Activated T-cell treated with anti-CD3 and anti-CD28 coated beads, Interleukin-2, amount 50 U/mL, for 4 hours (primary cell): ENCODE measurements at places on chromosomes 2 and 18. TPM values are rescaled to one million over a fixed set of nuclear protein-coding genes. Genes with fewer than 3 reads are reported as not detected.

TSPYL6 gene
- not detected for total RNA-seq

MBD5 gene
- 8.9 TPM for total RNA-seq

RSAD2 gene
- total RNA-seq, result 3.3 TPM

POTEE gene
- total RNA-seq, result 0.18 TPM

GRCh38 chr2:31296641-31297287 is 62.8 kb downstream of the EHD3 start:
- DNase-seq, result no peak

DNA sequence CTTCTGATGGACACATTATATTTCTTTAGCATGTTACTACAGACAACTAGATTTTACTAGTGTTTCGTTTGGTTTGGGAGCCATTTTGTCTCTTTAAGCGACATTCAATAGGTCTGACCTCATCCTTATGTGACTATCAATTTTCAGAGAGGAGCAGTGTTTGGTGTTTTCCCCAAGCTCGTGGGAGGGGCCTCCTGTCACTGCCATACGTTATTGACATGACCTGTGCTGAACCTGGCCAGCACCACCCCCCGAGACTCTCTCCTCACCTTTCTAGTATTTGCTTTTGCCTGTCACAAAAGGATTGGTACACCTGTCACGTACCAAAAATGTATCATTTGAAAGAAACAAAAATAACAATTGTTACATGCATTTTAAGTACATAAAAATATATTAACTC is 69.3 kb downstream of the PSMG2 start:
- no peak for DNase-seq

GRCh38 chr18:53864770-53865169 is 359.7 kb downstream of the MBD2 start:
- no peak for DNase-seq

DNA sequence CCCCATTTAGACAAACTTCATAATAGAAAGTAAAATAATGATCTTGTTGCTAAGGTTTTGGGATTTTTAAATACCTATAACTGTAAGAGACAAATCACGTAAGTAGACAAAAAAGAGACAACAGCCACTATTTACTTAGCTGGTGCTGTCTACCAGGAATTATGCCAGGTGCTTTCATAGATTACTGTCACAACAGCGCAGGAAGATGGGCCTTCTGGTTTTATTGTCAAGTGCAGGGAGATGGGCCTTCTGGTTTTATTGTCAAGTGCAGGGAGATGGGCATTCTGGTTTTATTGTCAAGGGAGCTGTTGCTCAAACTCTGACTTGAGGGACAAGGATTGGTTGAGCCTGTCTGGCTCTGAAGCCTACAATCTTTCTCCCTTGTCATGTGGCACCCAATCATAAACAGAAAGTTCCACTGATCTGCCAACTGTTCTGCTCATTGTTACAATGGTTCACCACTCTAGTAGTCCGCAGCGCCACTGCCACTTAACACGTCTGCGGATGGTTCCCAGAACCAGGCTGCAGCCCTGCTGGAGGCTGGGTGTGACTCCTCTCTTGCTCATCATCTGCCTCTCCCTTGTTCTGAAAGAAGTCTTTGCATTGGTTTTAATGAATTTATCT is 95.0 kb downstream of the RNF144A start:
- no peak for DNase-seq

DNA sequence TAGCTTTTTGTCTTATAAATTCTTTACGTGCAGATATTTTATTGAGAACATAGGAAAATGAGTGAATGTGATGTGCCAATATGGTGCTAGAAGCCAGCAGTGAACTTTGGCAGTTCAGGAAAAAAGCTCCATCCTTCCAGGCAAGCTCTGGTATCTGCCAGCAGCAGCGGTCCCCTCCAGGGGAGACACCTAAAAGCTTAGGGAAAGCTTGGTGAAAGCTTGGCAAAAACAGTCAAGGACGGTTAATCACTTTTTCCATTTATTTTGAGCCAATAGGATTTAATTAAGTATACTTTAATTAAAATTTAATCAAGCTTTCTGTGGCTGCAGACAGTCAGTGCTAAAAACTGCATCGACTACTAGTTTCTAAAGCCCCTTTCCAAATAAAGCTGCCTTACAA is 60.4 kb downstream of the PID1 start:
- DNase-seq, result no peak

DNA sequence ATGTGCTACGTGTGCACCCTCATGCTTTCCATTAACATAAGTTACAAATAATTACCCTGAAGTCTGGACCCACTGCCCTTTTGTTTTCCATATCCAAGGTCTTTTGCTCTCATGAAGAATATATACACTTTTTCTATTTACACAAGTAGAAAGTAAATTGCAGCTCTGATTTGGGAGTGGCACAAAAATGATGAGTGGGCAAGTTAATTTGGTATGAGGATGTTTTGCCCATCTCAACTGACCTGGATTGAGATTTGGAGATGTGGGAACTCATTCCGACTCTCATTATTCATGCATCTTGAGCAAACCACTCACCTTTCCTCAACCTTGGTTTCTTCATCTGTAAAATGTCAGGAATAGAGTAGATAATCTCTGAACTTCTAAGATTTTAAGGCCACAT is 53.6 kb upstream of the TMEM17 start:
- DNase-seq, result no peak

- DNase-seq, result no peak
These were observed 791 bp downstream of the DES start for GRCh38 chr2:219419012-219419324.

DNA sequence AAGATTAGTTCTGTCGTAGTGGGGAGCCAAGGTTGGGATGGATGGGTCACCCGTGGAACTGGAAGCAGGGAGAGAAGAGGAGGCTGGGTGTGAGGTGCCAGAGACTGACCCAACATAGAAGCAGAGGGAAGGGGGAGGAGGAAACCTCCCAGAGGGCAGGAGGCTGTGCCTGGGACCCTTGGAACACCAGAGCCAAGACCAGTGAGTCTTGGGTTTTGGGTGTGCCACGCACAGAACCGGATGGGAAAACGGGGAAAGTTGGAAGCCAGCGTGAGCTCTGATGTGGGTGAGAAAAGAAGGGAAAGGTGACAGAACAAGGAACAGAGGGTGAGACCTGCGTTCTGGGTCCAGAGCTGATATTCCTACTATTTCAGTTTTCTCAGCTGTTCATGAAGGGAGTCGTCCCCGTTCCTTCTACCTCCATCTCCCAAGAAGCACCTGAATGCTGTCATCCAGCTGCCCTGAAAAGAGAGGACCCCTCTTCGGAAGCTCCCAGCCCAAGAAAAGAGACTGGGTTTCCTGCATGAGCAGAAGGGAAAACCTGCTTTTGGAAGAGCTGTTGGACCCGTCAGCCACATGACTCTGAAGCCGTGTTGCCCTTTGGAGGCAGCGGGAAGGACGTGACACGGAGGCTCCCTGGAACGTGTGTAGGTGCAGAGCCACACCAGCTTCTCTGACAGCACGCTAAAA is 250.1 kb downstream of the NDUFA10 start:
- no peak for DNase-seq

- no peak for DNase-seq
These were observed 297.0 kb upstream of the PKDCC start for GRCh38 chr2:41750829-41751228.

DNA sequence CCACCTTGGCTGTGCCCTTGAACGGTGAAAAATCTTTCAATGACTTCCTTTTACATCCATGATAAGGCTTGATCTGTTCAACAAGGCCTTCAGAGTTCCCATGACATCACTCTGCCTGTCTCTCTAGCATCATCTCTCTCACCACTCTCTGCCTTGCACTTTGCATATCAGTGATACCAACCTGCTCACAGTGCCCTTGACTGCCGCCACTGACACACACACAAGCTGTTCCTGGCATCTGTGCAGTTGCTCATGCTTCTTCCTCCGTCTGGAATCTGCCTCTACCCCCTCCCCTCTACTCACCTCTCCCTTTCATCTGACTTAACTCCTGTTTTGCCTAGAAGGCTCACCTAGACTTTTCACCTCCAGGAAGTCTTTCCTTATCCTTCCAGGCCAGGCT is 79.1 kb upstream of the SEC11C start:
- no peak for DNase-seq

GRCh38 chr18:76441002-76441667 is 53.9 kb downstream of the ZNF516 start:
- DNase-seq, result no peak

DNA sequence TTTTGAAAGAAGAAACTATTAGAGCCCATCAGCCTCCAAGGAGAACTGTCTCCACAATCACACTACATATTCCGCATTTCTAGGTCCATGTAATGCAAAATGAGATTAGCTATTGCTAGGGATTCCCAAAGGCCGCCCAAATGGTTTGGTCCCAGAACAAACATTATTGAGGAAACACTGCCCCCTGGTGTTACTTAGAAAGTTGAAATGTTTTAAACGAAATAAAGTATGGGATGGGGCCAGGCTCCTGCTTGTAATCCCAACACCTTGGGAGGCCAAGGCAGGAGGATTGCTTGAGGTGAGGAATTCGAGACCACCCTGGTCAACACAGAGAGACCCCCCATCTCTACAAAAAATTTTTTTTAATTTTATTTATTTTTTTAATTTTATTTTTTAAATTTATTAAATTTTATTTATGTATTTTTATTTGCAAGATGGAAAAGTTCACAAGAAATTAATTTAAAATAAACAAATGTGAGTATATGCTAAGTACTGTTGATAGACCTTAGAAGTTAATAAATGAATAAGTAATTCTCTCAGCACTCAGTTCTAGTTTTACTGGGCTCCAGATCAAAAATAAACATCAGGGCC is 5.5 kb downstream of the NHEJ1 start:
- no peak for DNase-seq

- DNase-seq, result no peak
These were observed 472.0 kb upstream of the ETAA1 start for GRCh38 chr2:66925128-66925527.

DNA sequence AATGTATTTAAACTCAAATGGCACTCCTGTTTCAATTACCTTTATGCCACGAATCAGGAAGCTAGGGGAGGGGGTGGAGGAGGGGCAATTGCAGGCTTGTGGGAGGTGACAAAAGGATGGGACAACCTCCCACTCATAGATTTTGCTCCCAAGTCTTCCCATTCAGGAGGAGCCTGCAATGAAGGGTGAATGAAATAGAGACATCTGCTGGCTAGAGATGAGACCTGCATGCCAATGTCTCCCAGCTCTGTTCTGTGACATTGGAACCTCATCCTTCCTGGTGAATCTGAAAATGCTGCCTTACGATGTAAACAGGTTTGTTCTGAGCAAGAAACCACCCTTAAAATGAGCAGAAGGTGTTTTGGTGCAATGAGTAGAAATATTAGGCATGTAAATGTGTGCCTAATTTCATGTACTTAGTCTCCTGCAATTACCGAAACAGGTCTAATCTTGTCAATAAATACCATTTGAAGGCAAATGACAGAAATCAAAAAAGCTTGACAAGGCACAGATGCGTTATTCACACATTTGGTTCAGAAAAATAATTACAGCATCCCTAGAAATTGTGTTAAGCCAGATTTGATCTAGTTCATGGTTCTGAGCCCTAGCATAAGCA is 2.7 kb upstream of the PID1 start:
- no peak for DNase-seq
